ENCODE measurements at places on chromosomes 3 and 15.
A peak's percentile ranks its signal among the peaks of the same experiment; 100 is the strongest.

DNA sequence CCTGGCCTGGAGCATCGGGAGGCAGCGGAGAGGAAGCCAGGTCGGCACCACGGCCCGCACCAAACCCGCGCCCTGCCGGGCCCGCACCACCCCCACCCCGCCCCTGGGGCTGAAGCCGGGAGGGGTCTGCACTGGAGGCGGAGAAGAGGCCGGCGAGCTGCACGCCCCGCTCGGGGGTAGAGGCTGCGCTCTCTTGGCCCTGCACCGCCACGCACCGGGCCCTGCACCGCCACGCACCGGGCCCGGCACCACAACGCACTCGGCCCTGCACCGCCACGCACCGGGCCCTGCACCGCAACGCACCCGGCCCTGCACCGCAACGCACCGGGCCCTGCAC lies 41.4 kb downstream of the MUC20 start:
- no peak for DNase-seq

GRCh38 chr3:8762607-8763377 lies 6.6 kb downstream of the OXTR start:
- no peak for DNase-seq

GRCh38 chr3:2246873-2247648 lies 148.4 kb downstream of the CNTN4 start:
- DNase-seq, result no peak

- DNase-seq, result no peak
Measured at GRCh38 chr3:78857494-78858111, 910.2 kb downstream of the ROBO1 start.

DNA sequence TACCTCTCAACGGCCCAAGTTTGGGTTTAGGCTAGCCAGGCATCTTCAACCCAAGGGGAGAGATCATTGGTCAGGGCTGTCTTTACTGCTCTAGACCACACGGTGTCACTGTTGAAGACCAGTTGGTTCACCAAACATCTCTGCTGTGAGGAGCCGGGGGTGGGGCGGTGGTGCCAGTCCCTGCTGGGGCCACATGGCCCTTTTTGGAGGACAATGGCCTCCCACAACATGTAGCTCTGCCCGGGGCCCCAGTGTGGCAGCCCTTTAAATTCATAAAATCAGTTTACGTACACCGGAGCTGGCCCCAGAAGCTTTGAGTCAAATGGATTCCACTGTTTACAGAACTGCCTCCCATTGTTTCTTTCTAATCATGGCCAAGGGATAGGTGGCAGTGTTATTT lies 19.1 kb upstream of the TM4SF18 start:
- DNase-seq, result peak; percentile 3

DNA sequence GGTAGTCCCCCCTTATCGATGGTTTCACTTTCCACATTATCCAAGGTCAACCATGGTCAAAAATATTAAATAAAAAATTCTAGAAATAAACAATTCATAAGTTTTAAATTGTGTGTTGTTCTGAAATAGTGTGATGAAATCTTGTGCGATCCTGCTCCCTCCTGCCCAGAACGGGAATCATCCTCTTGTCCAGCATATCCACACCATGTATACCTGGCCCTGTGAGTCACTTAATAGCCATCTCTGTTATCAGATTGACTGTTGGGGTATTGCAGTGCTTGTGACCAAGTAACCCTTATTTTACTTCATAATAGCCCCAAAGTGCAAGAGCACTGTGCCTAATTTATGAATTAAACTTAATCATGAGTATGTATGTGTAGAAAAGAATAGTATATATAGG lies 19.1 kb downstream of the FAM81A start:
- DNase-seq, result no peak

DNA sequence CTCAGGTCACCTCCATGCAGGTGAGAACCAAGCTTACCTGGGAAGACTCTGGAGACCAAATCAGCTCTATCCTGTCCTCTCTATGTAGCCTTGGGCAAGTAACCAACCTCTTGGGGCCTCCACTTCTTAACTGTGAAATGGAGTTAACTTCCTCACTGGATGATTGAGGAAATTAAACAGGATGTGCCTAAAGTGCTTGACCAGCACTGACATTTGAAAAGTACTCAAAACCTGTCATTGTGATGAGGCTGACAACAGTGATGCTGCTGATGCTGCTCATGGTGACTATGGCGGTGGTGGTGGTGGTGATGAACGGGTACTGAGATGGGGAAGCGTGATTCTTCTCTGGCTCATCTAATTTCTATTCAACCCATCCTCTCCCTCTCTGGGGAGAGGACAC lies 22.3 kb downstream of the VIPR1 start:
- no peak for DNase-seq

DNA sequence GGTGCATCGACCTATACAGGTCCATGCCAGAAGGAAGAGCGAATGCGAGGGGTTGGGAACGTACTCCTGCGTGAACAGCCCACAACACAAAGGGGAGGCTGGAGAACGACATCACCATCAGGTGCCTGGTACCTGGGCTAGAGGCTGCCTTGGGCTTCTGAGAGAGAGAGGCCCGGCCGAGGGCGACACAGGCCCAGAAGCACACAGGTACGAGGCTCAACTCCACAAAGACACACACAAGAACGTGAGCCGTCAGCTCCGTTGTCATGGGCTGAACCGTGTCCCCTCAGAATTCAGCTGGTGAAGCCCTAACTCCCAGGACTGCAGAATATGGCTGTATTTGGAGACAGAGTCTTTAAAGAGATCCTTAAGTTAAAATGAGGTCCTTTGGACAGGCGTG lies 134.3 kb downstream of the ATP10A start:
- DNase-seq, result no peak

GRCh38 chr3:54212723-54213122 lies 90.4 kb downstream of the CACNA2D3 start:
- no peak for DNase-seq

GRCh38 chr15:44029003-44029402 lies 166.1 kb downstream of the FRMD5 start:
- DNase-seq, result no peak

- DNase-seq, result no peak
Measured at GRCh38 chr3:119145500-119146167, at the start of gene TEX55. Gene TEX55 (plus strand): TSS chr3:119146165. CDS start chr3:119146190, 25 bp downstream.

- DNase-seq, result no peak
Measured at GRCh38 chr15:70936326-70936725, 43.7 kb downstream of the LRRC49 start.

DNA sequence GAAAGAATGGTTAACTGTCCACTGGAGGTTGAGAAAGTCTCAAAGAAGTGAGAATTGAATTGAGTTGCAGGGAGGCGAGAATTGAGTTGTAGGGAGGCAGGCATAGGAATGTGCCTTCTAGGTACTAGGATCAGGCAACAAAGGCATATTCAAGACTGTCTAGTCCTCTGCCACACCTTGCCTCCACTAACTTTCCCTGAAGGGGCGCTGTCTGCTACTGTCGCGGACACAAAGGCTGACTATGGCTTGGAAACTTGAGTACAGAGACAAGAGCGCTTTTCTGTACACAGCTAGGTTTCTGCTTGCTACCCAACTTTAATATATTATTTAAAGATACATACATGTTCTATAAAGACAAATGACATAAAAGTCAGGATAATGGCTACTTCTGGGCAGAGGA lies 10.4 kb upstream of the FBXL22 start:
- DNase-seq, result no peak

DNA sequence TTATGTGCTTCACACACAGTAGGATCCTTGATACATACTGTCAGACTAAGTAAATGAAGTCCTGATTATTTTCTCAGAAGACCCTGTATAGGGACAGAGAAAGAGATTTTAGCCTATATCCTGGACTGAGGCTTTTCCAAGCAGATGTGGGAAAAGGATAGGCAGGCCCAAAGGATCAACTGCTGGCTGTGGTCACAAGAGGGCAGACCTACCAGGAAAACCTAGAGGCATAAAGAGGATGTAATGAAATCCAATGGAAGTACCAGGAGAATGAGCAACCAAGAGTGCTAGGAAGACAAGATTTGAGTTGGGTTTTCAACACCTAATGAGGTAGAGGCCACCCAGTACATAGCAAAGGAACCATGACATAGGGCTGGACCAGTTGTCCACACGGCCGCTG lies 23.1 kb downstream of the DCLK3 start:
- no peak for DNase-seq

- DNase-seq, result no peak
Measured at GRCh38 chr15:54564166-54564565, 585.9 kb downstream of the UNC13C start.

DNA sequence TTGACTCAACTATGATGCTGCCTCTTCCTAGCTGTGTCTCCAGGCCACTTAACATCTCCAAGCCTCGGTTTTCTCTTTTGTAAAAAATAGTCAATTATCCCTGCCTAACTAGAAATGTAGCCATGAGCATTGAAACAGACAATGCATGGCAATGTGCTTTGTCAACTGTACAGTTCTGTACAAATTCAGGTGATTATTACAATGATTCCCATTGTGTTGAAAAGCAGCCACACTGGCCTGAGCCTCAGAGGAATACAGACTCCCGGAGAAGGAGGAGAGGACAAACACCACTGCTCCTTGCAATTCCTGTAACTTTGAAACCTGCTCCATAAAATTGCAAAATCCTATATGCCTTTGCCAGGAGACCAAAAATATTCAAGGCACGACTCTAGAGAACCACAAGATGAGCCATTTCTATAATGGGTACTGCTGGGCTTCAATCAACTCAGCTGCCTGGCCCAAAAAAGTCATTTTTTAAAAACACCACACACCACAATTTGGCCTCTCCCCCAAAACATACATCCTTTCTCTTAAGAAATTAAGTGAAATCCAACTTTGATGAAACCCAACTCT lies 28.6 kb downstream of the DAPK2 start:
- no peak for DNase-seq

DNA sequence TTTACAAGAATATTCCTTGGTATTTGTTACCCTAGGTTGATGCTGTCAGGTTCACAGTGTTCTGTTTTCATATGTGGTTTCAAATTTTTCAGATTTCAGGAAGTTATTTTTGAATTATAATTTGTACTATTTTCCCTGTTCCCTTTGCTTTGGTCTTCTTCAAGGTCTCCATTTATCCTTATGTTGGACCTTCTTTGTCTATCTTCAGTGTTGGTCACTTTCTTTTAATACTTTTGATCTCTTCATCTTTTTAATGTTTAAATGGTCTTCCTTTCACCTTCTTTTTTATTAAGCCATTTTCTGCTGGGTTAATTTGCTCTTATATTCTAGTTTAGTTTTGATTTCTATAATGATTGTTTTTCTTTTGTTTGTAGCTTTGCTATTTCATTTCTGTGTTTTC lies 61.3 kb downstream of the KLHL25 start:
- no peak for DNase-seq

DNA sequence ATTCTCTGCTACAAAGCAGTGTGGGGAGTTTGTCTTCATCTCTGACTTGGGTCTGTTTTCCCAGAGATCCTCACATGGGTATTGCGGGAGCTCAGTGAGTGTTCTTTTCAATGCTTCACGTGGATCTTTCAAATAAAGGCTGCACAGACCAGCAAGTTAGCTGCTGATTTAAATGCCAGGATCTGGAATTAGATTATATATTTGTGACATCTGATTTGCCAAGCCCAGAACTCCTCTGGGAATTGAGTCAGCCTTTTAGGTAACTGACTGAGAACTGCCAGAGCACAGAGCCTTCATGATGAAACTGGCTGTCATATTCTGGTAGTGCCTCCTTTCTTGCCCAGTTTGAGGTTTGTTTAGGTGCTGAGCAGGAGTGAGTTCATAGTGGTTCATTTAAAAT lies 14.7 kb downstream of the EDEM1 start:
- DNase-seq, result no peak

DNA sequence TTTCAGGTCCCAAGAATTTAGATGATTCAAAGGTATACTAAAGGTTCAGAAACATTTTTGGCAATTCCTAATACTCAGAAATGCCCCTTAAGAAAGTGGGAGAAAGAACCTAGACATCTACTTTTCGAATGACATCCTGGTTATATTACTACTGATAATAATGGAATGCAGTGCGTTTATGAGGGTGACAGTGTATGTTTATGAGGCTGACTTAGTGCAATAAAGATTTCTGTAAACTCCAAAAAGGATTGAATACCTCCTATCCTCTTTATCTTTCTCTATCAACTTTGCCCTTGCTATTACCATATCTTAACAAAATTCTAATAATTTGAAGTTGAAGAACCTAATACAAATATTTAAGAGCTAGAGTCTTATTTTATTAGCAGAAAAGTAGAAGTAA lies 348.9 kb upstream of the EPHA6 start:
- DNase-seq, result no peak

- DNase-seq, result no peak
Measured at GRCh38 chr3:94423578-94423977, 360.7 kb downstream of the NSUN3 start.

DNA sequence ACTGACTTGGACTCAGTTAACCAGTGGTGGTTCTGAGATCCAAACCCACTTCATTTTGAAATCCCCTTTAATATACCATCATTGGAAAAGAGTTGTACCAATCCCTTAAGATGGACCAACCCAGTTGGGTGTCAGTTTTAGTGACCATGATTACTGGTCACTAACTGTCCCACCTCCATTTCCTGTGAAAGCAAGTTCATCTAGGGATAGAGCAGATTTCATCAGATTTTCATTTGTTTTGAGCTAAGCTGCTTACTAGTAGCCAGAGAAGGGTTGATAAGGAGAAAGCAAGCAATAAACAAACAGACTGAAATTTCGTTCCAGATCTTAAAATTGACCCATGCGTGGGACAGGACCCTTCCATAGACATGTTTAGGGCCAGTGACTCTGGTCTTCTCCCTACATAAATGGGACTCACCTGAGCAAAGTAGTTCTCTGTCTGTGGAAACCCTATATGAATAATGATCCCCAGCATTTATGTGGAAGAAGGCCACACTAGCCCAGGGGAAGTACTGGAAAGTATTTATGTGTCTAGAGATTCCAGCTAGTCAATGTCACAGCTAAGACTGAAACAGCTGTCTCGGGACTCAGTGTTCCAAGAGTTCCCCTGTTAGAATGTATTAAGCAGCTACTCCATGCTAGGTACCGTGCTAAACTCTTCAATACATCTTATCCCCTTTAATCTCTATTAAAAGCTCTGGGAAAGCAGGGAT lies 196.0 kb upstream of the BCL6 start:
- no peak for DNase-seq

GRCh38 chr3:37338500-37338899 lies 164.1 kb upstream of the LRRFIP2 start:
- DNase-seq, result no peak

- no peak for DNase-seq
Measured at GRCh38 chr3:183545708-183546107, 9.8 kb downstream of the KLHL6 start.

DNA sequence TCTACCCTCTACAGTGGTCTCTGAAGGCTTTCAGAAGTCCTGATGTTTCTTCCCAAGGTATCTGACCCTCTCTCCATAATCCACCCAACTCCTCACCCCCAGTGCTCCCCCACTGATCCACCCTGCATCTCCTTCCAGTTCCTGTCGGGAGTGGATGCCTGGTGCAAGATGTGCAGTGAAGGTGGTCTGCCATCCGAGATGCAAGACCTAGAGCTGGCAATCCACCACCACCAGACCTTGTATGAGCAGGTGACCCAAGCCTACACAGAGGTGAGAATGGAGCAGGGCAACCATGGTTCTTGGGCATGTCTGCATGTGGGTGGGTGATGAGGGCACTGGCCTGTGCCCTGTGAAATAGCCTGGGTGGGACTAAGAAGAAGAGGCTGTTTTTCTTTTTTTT lies 337.8 kb upstream of the ROPN1 start:
- DNase-seq, result no peak

DNA sequence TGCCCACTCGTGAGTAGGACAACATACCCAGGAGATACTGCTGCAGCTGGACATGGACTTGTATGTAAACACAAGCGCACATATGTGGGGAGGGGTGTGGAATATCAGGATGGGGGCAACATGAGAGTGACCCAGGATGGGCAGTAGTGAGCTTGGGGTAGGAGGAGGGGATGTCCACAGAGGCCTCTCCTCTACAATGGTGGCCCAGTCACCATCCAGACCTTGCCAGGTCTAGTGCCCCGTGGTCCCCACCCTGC lies 266 bp upstream of the ZBTB47 start:
- DNase-seq, result no peak
